ENCODE measurements at places on chromosomes 2 and 18. TPM values are rescaled to one million over a fixed set of nuclear protein-coding genes. Genes with fewer than 3 reads are reported as not detected.

Gene UPP2
- 0.02 TPM for polyA plus RNA-seq

Gene GALNT13
- 0.02 TPM for polyA plus RNA-seq

Gene B3GNT7
- 1.7 TPM for polyA plus RNA-seq

Gene CTNNA2
- polyA plus RNA-seq = not detected

Gene ABCG8
- polyA plus RNA-seq = 0.02 TPM

Gene ALPP
- not detected for polyA plus RNA-seq

Gene MARCHF4
- not detected for polyA plus RNA-seq

Gene SPC25
- 4.2 TPM for polyA plus RNA-seq

Gene SPATA3
- not detected for polyA plus RNA-seq

Gene PLGLB2
- 0.37 TPM for polyA plus RNA-seq

Gene NDC80
- 9.0 TPM for polyA plus RNA-seq

Gene RAMP1
- polyA plus RNA-seq = 19.6 TPM

Gene CD226
- polyA plus RNA-seq = 0.91 TPM

Gene STAMBP
- polyA plus RNA-seq = 28.5 TPM

Gene FTCDNL1
- polyA plus RNA-seq = 3.7 TPM

Gene C2orf49
- polyA plus RNA-seq = 6.4 TPM

Gene PTPRN
- polyA plus RNA-seq = not detected

Gene USP40
- 11.4 TPM for polyA plus RNA-seq

Gene RGPD3
- 0.07 TPM for polyA plus RNA-seq

Gene GCG
- polyA plus RNA-seq = 0.21 TPM

Gene DYNAP
- polyA plus RNA-seq = 0.18 TPM

Gene SP140
- polyA plus RNA-seq = 55.8 TPM

Gene SALL3
- polyA plus RNA-seq = not detected

Gene FAM237A
- not detected for polyA plus RNA-seq

Gene ANKRD62
- polyA plus RNA-seq = not detected

Gene C2orf72
- polyA plus RNA-seq = not detected

Gene AFF3
- 8.5 TPM for polyA plus RNA-seq
